Memory B cell (primary cell): ENCODE measurements at places on chromosomes 6 and 20.

- H3K4me3 ChIP-seq, result no peak overlapping the region
- H3K36me3 ChIP-seq, result no peaks in the 10 kb centered on the region
- no peak for DNase-seq
- no peaks in the 10 kb centered on the region for H3K27me3 ChIP-seq
Measured at GRCh38 chr6:38617856-38618255, 21.9 kb downstream of the BTBD9 start.

- DNase-seq, result no peak
- no peaks in the 10 kb centered on the region for H3K27me3 ChIP-seq
- H3K4me3 ChIP-seq, result no peak overlapping the region
- H3K36me3 ChIP-seq, result no peaks in the 10 kb centered on the region
- H3K4me1 ChIP-seq, result no peaks in the 10 kb centered on the region
Measured at GRCh38 chr6:145189836-145190235, 545.5 kb downstream of the EPM2A start.

DNA sequence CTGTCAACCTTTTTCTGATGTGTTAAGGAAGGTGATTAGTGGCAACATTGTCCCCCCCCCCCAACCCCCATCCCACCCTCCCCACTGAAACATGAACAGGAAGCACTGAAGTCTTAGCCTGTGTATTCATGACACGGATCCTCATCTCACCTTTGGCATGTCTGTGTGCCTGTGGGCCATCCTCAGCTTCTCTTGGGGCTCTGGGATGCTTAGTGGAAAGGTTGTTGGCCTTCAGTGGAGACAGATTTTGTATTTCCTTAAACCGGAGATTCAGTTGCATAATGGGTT, 93.6 kb downstream of the RREB1 start:
- no peak overlapping the region for H3K4me3 ChIP-seq
- H3K27me3 ChIP-seq, result no peaks in the 10 kb centered on the region
- peaks cover 39% of the 10 kb centered on the region for H3K4me1 ChIP-seq
- peak overlapping the region; percentile 0 for H3K27ac ChIP-seq
- peaks cover 7% of the 10 kb centered on the region for H3K36me3 ChIP-seq
- DNase-seq, result no peak

DNA sequence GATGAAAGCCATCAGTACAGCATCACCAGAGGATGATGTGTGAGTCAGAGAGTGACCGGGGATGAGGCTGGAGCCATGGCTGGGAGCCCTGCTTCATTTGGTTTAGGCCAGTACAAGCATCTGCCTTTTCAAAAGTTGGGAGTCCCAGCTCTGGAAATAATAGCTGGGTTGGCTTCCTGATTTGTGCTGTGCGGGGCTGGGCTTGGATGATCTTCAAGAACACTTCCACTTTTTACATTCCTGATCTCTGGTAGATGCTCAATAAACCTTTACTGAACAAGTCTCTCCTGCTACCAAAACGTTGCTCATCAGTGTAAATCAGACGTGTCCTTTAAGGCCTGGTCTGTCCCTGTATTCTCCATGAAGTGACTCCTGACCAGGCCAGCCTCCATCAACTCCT, 44.1 kb upstream of the ADGRF4 start:
- no peak overlapping the region for H3K27ac ChIP-seq
- no peak for DNase-seq
- H3K27me3 ChIP-seq, result peaks cover 2% of the 10 kb centered on the region
- H3K36me3 ChIP-seq, result no peaks in the 10 kb centered on the region

- no peak for DNase-seq
- no peaks in the 10 kb centered on the region for H3K36me3 ChIP-seq
- no peaks in the 10 kb centered on the region for H3K4me1 ChIP-seq
- peaks cover 2% of the 10 kb centered on the region for H3K27me3 ChIP-seq
- H3K27ac ChIP-seq, result no peak overlapping the region
- no peak overlapping the region for H3K4me3 ChIP-seq
Measured at GRCh38 chr6:160363016-160363996, 15.1 kb downstream of the SLC22A3 start.

DNA sequence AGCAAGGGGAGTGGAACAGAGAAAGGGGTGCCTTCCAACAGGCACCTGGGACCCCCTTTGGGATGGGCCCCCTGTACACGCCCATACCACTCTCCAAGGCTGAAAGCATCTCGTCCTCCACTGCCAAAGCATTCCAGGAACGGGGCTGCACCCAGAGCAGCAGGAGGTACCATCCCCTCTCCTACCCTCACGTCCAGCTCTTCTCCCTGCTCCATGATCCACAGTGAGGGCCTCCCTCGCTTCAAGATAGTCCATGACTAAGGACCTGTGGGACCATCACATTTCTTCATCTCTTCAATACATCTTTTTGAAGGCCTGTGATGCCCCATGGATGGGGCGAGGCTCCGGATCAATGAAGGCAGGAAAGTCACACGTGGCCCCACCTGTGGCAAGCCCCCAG, 209.9 kb downstream of the ANKRD60 start:
- DNase-seq, result no peak
- peaks cover 3% of the 10 kb centered on the region for H3K4me1 ChIP-seq
- H3K4me3 ChIP-seq, result no peak overlapping the region
- no peaks in the 10 kb centered on the region for H3K36me3 ChIP-seq
- peaks cover 8% of the 10 kb centered on the region for H3K27me3 ChIP-seq

GRCh38 chr6:163183806-163184205, 230.7 kb upstream of the QKI start:
- DNase-seq, result no peak
- H3K36me3 ChIP-seq, result no peaks in the 10 kb centered on the region
- H3K4me1 ChIP-seq, result no peaks in the 10 kb centered on the region
- peaks cover 8% of the 10 kb centered on the region for H3K27me3 ChIP-seq
- H3K27ac ChIP-seq, result no peak overlapping the region
- no peak overlapping the region for H3K4me3 ChIP-seq

DNA sequence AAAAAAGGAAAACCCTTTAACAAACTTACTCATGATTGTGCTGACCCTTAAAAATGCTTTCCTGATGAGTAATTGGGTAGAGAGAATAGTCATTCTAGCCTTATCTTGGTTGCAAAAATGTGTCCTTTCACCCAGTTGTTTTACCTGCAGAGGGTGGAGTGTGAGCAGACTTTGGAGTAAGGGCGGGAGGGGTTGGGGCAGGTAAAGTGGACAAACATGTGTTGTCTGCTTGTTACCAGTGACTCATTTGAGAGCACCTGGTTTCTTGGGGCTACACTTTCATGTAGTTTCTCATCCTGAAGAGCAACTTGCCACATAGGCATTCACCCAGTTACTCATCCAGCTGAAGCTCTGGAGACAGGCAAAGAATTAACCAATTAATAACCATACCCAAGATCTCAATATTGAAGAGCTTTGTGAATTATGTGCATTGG, 121.1 kb downstream of the TNFRSF21 start:
- no peak for DNase-seq
- H3K4me1 ChIP-seq, result no peaks in the 10 kb centered on the region
- peaks cover 8% of the 10 kb centered on the region for H3K27me3 ChIP-seq
- no peaks in the 10 kb centered on the region for H3K36me3 ChIP-seq
- H3K27ac ChIP-seq, result no peak overlapping the region

- peaks cover 19% of the 10 kb centered on the region for H3K36me3 ChIP-seq
- H3K27ac ChIP-seq, result peak overlapping the region; percentile 65
- DNase-seq, result no peak
- H3K4me1 ChIP-seq, result peaks cover 6% of the 10 kb centered on the region
Measured at GRCh38 chr20:49843770-49844380, 31.2 kb downstream of the SLC9A8 start.

DNA sequence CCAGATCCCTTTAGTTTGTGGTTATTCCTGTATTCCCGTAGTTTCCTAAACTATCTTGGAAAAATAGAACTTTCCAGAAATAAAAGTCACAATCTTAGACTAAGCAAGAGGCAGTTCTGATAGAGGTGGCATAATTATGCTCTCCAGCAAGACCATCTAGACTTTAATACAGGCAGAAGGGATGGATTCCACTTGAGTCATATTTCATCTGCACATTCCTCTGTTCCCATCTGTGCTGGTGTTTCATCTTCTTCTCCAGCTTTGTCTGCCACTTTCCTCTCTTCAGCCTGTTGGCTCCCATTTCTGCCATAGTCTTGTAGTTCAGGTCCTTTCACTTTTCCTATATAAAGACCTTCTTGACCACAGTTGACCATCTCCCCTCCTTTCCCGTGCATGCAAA, 102.9 kb downstream of the SOBP start:
- no peaks in the 10 kb centered on the region for H3K36me3 ChIP-seq
- DNase-seq, result no peak
- no peak overlapping the region for H3K4me3 ChIP-seq
- H3K4me1 ChIP-seq, result peaks cover 6% of the 10 kb centered on the region
- peaks cover 2% of the 10 kb centered on the region for H3K27me3 ChIP-seq
- no peak overlapping the region for H3K27ac ChIP-seq
